ENCODE measurements at places on chromosomes 5 and 9. TPM values are rescaled to one million over a fixed set of nuclear protein-coding genes. Genes with fewer than 3 reads are reported as not detected.

- no peak for DNase-seq
These were observed 139.8 kb upstream of the RPS23 start for GRCh38 chr5:82417776-82418607.

DNA sequence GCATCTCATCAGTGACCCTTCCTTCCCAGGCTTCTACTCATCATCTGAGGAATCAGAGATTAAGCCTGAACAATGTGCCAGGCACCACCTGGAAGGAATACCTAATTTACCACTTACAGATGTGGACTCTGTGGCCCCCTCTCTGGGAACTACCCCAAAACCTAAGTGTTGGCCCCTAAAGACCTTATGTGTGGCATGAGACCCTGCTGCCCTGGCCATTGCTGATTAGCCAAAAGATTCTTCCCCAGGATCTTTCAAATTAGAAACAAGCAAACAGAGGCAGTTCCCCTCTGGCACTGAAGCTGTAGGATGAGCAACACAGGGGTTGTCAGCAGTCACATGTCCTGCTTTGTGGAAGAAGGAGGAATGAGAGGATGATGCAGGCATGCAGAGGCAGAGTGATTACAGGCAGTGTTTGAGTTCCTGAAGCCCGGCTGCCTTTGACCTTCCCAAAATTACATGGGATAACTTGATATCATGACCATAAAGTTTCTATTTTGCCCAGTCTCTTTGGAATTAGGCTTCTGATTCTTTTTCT, 10.6 kb downstream of the SPINK4 start:
- no peak for DNase-seq

DNA sequence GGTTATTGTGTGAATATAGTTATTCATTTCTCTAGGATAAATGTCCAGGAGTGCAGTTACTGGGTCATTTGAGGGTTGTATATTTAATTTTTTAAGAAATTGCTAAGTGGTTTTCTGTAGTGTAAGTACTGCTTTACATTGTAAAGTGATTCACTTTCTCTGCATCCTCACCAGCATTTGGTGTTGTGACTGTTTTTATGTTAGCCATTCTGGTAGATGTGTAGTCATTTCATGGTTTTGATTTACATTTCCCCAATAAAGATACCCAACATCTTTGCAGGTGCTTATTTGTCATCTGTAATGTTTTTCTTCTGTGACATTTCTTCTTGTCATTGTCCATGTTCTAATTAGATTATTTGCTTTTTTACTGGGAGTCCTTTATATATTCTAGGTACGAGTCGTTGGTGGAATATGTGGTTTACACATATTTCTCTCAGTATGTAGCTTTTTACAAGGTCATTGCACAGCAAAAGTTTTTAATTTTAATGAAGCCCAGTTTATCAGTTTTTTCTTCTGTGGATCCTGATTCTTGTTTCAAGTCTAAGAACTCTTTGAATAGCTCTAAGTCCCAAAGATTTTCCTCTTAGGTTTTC, 34.0 kb downstream of the SCGB3A1 start:
- DNase-seq, result no peak

- no peak for DNase-seq
These were observed 27.1 kb downstream of the LHX6 start for GRCh38 chr9:122201641-122202040.

- DNase-seq, result no peak
These were observed 41.9 kb downstream of the HSDL2 start for GRCh38 chr9:112421771-112422222.

DNA sequence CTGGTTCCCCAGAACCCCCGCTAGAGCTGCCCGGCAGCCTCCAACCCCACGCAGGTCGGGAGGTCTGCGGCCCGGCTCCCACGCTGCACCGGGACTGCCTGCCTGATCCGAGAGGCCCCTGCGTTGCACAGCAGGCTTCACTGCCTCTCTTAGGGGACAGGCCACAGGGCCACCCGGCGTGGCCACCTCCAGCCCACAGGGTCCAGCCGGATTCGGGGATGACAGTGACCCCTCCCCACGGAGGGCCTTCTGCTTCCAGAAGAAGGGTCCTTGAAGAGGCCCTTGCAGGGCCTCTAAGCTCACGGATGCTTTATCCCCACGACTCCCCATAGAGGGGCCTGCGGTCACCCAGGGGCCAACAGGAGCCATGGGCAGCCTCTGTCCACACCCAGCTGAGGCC, 66.1 kb upstream of the PPP1R26 start:
- no peak for DNase-seq

DNA sequence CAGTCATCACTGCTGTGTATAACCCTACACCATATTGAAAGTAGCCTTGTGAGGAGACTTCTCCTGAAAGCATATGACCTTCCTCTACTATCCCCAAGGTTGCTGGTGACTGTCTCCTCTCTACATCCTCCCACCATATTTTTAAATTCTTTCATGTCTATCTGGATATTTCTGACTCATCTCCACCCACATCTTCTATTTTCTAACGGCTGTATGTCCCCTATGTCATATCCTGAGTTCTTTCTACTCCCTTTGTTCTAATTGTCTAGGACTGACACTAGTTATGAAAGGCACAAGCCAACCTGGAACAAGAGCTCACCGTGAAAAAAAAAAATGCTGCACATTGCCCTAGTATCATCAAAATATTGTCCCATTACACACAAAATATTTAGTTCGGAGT, 218.3 kb upstream of the ZNF462 start:
- no peak for DNase-seq

- DNase-seq, result no peak
These were observed 93.9 kb downstream of the SNX18 start for GRCh38 chr5:54611290-54611951.

SURF1 gene
- 36.0 TPM for total RNA-seq

ABLIM3 gene
- total RNA-seq, result 3.8 TPM

CAMK2A gene
- total RNA-seq, result not detected

GLIPR2 gene
- 1.4 TPM for total RNA-seq

GCNT4 gene
- total RNA-seq, result 2.9 TPM

Data from pancreas (tissue), 10 donors.